Stimulated activated CD4-positive, alpha-beta T cell treated with anti-CD3 and anti-CD28 coated beads, Interleukin-15, amount 100 ng/mL, for 48 hours (primary cell): ENCODE measurements at places on chromosomes 13 and 19.

GRCh38 chr19:56107626-56108351, 13.3 kb downstream of the ZNF787 start:
- no peak for DNase-seq

GRCh38 chr19:19459707-19460251, 54.3 kb downstream of the GATAD2A start:
- DNase-seq = peak; percentile 62

GRCh38 chr13:41847216-41847615, 113.7 kb downstream of the VWA8 start:
- no peak for DNase-seq

- no peak for DNase-seq
Measured at GRCh38 chr13:112462408-112462807, 86.3 kb downstream of the SPACA7 start.

DNA sequence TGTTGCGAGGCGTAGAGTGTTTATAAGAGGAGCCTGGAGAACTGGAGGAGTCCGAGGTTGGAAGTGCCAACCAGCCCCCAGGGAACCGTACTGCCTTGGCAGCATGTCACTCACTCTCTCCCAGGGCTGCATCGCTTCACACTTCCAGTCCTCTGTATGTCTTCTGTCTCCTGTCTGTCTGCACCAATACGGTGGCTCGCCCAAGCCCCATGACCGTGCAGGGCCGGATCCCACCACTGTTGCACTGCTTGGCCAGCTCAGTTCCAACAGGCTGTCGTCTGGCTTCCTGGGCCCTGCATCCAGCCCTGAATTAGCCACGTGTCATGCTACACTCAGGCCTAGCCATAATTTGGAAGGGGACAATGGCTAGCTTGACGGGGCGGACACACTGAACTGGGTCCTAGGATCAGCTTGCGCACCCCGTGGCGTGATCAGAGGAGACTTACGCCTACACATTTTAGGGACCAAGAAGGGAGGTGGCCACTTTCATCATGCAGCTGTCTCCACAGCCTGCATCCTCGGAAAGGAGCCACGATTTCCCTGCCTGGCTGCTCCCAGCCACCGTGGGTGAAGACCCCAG, 147.1 kb downstream of the URI1 start:
- no peak for DNase-seq

DNA sequence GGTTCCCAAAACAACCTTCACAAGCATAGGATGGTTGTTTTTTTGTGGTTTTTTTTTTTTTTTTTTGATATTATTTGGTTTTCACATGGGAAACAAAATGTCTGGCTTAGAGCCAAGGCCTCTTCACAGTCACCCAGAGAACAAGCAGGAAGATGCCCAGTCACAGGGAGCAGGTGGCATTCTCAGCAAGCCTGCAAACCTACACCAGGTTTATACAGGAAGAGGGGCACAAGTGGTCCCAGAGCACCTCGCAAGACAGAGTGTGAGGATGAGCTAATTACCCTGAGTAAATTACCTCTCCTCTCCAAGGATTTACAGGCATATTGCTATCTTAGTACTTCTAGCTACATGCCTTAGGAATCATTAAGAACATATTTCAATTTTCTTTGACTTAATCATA, 1375.6 kb downstream of the EFNB2 start:
- DNase-seq = no peak

DNA sequence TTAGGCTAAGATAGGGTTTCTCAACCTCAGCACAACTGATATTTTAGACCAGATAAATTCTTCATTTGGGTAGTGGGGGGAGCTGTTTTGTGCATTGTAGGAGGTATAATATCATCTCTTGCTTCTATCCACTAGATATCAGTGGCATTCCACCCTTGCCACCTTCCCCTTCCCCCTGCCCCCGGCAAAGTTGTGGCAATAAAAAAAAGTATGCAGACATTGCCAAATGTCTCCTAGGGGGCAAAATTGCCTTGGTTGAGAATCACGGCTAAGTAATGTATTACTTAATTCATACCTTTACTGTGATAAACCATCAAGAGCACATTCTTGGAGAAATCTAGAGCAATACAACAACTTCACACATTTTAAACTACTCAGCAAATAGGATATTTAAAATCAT, 51.4 kb downstream of the UBL3 start:
- DNase-seq = no peak

DNA sequence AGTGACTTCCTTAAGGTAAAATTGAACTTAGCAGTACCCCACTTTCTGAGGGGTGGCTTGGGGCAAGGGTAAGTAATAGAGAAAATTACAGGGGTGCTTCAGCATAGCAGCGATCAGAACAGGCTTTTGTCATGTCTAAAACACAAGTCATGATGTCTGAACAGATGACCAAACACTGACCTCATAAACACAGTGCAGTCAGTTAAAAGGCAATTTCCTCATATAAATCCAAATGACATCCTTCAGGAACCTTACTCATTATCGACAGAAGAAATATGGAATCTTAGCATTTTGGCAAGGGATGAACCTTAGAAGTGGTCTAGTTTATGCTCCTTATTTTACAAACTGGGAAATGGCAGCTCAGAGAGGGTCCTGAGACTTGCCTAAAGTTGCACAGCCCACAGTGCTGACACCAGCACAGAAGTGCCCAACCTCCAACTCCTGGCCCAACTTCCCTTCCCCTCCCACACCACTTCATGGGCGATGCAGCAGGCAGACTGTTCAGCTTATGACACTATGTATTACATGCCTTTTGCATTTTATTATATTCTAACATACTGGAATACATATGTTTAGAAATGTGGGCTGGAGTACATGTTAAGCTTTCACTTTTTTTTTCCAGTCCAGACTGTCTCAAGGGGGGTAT, 3.6 kb downstream of the GJA3 start:
- no peak for DNase-seq

GRCh38 chr13:88136098-88136790, 465.1 kb downstream of the SLITRK5 start:
- no peak for DNase-seq

- DNase-seq = no peak
Measured at GRCh38 chr13:108700422-108701170, 71.2 kb downstream of the MYO16 start.

- DNase-seq = no peak
Measured at GRCh38 chr19:48359123-48359522, 4.6 kb downstream of the TMEM143 start.

DNA sequence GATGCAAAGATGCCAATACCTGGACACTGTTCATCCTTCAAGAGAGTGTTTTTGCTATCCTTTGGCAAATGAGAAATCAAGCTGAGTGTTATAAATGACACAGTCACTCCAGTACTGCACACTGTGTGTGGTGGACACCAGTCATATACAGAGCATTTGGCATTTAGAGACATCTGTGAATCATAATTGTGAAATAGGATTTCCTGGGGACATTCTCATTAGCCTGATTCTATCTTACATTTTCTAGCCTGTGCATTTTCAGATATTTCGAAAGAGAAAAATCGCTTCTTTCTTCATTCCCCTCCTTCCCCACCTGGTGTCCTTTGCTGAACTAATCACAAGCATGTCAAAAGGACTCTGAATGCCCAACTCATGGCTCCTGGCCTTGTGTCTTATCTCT, 781.0 kb upstream of the ARGLU1 start:
- no peak for DNase-seq

- DNase-seq = no peak
Measured at GRCh38 chr19:10577951-10578350, 9.2 kb downstream of the AP1M2 start.

GRCh38 chr13:111021270-111021669, 93.8 kb upstream of the ARHGEF7 start:
- DNase-seq = no peak

GRCh38 chr13:108575430-108575829, 54.0 kb upstream of the MYO16 start:
- no peak for DNase-seq

DNA sequence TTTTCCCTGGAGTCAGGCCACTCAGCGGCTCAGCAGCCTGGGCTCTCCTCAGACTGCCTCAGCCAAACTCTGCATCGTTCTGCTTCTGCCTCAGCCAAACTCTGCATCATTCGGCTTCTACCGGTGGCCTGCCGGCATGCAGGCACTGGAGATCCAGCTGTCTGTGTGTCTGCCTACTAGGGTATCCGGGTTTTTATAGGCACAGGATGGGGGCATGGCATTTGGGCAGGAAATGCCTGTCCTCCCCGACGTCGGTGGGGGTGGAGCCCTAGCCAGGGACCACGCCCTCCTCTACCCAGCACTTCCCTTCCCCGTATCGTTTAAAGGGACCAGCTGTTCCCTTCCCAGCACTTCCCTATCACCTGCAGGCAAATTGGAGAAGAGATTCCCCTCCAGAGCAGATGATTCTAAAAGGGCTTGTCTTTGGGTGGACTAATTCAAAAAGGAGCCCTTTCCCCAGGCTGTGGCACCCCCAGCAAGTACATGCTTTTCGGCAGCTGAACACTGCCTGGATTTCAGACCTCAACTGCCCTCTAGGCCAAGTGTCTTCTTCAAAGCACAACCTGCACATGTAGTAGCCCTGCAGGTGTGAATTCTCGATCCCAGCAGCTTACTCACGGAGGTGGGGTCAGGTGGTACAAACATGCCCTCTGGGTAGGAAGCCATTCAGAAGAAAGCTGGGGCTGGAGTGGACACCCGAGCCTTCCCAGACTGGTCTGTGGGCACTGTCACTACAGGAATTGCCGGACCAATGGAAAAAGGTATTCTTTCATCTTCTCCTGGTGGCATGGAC, 25.4 kb upstream of the GPR12 start:
- peak; percentile 25 for DNase-seq

- DNase-seq = no peak
Measured at GRCh38 chr13:35630551-35631275, 154.2 kb upstream of the MAB21L1 start.

DNA sequence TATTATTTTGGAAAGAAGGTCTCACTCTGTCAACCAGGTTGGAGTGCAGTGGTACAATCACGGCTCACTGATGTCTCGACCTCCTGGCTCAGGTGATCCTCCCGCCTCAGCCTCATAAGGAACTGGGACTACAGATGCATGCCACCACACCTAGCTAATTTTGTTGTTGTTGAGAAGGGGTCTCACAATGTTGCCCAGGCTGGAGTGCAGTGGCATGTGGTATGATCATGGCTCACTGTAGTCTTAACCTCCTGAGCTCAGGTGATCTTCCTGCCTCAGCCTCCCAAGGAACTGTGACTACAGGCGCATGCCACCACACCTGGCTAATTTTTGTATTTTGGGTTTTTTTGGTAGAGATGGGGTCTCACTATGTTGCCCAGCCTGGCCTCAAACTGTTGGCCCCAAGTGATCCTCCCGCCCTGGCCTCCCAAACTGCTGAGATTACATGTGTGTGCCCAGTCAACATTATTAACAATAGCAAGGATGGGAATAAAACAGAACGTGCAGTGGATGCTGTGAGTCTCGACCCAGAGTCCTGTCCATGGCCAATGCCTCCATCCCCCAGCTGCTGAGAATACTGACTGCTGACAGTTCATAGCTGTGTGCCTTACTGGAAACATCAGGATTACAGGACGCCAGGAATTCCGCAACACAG, 5.4 kb upstream of the MBD3L3 start:
- DNase-seq = no peak

DNA sequence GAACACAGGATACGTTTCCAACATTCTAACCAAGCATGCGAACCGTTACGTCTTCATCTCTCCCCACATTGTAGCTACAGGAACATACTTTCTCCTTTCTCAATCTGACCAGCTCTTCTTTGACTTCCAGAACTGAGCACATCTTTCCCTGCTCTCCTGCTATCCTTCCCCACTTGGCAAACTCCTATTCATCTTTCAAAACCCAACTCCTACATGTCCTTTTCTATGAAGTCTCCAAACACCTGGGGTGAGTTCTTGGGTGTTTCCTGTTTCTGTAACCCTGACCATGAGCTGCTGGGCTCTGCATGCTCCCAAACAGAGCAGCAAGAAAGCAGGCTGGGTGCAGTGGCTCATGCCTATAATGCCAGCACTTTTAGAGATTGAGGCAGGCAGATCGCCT, 6.6 kb downstream of the ACER1 start:
- DNase-seq = no peak

DNA sequence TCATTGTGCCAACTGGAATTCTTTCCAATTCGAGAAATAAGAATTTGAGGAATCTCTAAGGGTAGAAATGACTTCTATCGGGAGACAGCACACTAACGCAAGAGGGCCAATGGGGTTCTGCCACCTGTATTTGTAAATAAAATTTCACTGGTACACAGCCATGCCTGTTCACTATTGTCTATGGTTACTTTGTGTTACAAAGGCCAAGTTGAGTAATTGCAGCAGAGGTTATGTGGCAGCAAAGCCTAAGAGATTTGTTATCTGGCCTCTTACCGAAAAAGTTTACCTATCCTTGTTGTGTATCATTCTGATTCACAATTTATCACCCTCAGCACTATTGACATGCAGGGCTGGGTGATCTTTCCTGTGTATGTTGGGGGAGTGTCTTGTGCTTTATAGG, 278.0 kb downstream of the KLF5 start:
- no peak for DNase-seq

GRCh38 chr13:113904411-113904810, 40.5 kb upstream of the GAS6 start:
- peak; percentile 19 for DNase-seq

GRCh38 chr13:45473627-45474026, 8.9 kb downstream of the COG3 start:
- no peak for DNase-seq

- DNase-seq = no peak
Measured at GRCh38 chr13:111437856-111438547, 117.6 kb downstream of the TEX29 start.

GRCh38 chr13:24192811-24193162, 32.3 kb downstream of the SPATA13 start:
- no peak for DNase-seq

- no peak for DNase-seq
Measured at GRCh38 chr13:79519255-79519654, 38.3 kb downstream of the NDFIP2 start.

GRCh38 chr13:24257497-24257896, 51.9 kb upstream of the C1QTNF9 start:
- DNase-seq = no peak

DNA sequence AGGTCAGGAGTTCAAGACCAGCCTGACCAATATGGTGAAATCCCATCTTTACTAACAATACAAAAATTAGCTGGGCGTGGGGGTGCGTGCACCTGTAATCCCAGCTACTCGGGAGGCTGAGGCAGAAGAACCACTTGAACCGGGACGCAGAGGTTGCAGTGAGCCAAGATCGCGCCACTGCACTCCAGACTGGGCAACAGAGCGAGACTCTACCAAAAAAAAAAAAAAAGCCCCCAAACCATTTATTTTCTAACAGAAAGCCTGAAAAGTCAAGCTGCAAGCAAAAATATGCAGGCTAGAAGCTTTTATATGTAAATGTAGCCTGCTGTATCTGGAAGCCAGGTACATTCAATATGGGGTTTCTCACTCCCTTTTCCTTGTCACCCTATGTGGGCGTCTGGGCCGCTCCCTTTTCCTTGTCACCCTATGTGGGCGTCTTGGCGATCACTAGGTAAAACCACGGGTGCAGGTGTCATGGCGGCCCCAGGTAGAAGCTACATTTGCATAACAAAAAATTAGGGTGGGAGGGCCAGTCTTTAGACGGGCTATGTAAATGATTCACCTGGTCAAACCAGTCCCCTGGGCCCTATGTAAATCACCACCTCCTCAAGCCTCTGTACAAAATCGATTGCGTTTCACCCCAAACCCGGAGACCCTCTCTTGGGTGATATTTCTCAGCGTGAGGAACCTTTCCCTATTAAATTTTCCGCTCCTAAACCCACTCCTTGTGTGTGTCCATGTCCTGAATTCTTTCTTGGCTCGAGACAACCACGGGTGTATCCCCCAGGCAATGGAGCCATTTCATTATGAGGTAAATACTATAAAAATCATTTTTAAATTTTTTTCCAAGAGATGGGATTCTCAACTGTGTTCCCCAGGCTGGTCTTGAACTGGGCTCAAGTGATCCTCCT, 2.1 kb downstream of the TRIM13 start:
- no peak for DNase-seq
